G401 (cell line): ENCODE measurements at places on chromosomes 1 and 21.

GRCh38 chr1:221916176-221916575 lies 174.3 kb upstream of the DUSP10 start:
- no peak for DNase-seq

- DNase-seq: no peak
These were observed 18.4 kb upstream of the GFI1 start for GRCh38 chr1:92505015-92505692.

GRCh38 chr1:4267381-4268261 lies 367.5 kb upstream of the C1orf174 start:
- DNase-seq: no peak

DNA sequence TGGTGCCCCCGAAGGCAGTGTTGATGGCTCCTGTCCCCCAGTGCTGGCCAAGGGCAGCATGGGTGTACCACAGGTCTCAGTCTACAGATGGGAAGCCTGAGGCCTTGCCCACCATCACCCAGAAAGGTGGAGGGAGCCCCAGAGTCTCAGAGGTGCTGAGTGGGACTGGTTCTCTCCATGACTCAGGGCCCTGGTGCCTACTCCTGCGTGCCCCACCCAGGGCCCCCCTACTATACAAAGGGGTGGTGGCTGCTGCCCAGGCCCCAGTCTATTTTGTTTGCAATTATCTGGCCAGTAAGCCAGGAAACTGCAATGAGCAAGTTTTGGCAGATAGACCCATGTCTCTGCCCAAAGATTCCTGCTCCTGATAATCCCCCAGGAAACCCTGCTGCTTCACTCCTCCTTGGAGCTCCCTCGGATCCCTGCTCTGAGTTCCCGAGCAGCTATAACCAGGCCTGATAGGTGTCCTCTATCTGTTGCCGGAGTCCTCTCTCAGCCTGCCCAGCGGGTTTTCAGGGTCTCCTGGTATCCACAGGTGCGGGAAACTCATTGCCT lies 41.7 kb downstream of the EDN2 start:
- DNase-seq: no peak

GRCh38 chr1:218380125-218380977 lies 35.2 kb downstream of the TGFB2 start:
- peak; percentile 70 for DNase-seq

DNA sequence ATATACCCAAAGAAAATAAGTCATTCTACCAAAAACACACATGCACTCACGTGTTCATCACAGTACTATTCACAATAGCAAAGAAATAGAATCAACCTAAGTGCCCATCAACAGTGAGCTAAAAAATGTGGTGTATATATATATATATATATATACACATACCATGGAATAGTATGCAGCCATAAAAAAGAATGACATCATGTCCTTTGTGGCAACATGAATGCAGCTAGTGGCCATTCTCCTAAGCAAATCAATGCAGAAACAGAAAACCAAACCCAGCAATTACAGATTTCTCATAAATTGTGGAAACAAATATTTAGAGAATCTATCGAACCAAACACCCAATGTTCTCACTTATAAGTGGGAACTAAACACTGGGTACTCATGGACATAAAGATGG lies 585.7 kb downstream of the SMYD3 start:
- no peak for DNase-seq

- no peak for DNase-seq
These were observed 171.2 kb downstream of the KAZN start for GRCh38 chr1:14769486-14770274.

GRCh38 chr1:119873135-119874015 lies 22.9 kb downstream of the ADAM30 start:
- no peak for DNase-seq

GRCh38 chr21:30714456-30714855 lies 4.1 kb downstream of the KRTAP21-3 start:
- no peak for DNase-seq

DNA sequence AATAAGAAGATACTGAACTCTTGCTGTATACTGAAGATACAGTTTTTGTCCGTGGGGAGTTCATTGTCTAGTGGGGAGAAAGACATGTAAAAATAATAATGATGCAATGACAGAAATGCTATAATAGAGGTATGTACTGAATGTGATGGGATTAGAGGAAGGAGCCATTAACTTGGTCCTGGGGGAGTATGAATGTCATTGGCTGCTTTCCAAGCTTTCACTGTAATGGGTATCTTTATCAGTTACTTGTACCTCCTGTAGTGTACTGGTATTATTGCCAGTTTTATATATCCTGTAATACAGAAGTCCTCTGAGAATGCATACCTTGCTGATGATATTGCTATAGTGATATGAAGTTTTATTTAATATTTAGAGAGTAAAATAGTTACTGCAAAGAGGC lies 7.4 kb downstream of the BTBD8 start:
- no peak for DNase-seq

DNA sequence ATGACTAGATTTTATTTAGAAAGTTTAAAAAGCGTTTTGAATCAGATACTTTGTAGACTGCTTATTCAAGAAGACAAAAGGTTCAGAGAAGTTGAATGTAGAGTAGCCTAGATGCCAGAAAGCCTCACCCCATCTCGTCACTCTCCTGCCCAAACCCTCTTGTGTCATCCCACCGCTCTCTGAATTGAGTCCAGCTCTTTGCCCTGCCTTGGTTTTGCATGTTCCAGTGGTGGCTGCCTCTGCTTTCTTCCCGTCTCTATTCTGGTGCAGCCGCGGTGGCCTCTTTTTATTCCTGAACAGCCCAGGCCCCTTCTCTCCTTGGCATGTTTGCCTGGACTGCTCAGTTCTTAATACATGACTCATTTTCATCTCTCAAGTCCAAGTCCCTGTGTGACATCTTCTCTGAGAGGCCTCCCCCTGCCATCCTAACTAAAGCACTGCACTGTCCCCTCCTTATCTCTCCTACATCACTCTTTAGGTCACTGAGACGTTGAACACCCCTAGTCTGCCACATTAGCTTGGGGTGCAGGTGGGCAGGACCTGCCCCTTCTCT lies 22.9 kb downstream of the PRDM2 start:
- DNase-seq: no peak

DNA sequence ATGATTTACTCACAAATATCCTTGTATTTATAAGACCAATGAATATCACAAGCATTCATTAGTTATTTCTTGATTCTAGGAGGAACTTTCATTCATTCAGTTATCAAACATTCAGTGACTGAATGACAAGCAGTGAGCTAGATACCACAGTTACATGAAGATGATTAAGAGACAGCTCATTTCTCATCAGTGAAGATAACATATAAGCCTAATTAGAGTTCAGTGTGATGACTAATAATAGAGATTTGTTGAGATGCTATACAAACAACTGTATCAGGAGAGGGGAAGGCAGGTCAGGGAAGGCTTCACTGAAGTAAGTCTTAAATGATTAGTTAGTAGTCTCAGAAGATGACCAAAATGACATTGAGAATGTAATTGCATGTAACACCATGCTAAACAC lies 14.6 kb upstream of the C1orf105 start:
- DNase-seq: no peak

DNA sequence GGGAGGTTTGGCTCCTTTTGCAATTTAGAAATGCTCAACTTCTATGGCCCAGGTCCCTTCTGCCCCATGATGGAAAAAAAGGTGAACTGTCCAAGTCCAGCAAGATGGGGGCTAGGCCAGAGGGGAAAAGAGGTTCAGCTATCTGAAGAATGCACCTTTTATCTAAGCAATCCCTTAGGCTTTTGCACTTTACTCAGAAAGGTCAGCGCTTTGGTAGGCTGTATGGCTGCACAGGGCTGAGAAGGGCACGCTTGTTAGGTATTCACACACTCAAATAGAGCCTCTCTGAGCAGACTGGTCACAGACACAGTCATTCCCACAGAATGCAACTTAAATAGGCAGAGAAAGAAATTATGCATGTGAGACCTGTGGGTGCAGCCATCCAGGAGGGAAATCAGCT lies 31.0 kb downstream of the KANK4 start:
- DNase-seq: no peak

GRCh38 chr1:37354876-37355650 lies 119.3 kb upstream of the ZC3H12A start:
- no peak for DNase-seq
